ENCODE measurements at places on chromosomes 12 and 14.

DNA sequence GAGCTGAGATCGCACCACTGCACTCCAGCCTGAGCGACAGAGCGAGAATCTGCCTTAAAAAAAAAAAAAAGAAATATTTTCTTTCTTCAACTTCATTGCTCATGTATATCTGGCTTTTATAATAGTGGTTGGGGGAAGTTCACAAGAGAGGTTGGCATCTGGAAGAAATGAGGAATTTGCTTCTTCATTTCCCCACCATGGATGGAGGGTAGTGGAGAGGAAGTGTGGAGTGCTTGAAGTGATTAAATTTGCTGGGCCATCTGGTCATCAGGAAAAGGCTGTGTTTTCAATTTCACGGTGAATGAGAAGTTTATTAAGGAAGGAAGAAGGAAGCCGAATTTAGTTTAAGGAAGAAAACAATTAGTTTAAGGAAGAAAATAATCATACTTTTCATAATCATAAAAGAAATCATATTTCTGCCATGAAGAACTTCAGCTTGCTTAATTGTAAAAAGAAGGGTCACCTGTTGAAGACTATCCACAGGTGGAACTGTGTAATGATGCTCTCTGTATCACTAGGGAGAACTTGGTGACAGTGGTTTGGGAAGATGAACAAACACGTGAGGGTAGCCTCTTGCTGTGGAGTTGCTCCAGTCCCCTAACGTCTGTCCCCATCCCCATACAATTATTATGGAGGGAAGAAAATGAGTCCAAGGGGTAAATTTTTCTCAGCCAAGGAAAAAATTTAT is 197.3 kb upstream of the ARHGAP5 start:
- no peak for DNase-seq

- DNase-seq = no peak
These were observed 981.4 kb downstream of the FSCB start for GRCh38 chr14:43525658-43526057.

GRCh38 chr14:23307146-23307530 is 505 bp downstream of the BCL2L2 start:
- DNase-seq = no peak

GRCh38 chr14:35052637-35053036 is 6.6 kb downstream of the FAM177A1 start:
- DNase-seq = no peak

DNA sequence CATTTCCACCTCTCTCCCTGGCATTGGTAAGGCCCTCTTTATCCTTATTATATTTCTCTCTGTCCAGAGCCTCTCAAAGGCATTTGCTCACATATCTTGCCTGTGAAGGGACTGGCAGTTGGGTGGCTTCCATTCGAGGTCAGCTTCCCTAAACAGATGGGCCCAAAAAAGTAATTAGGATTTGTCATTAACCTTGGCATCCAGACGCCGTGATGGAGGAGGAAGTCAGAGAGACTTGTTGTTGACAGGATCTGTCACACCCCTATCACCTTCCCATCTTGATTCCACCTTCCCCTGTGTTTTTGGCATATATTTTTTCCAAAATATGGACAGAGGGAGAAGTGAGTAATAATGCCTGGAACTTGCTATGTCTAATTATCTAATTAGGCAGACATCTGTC is 54.0 kb upstream of the OAS1 start:
- no peak for DNase-seq
